ENCODE measurements at places on chromosomes 2 and 18. TPM values are rescaled to one million over a fixed set of nuclear protein-coding genes. Genes with fewer than 3 reads are reported as not detected.

DNA sequence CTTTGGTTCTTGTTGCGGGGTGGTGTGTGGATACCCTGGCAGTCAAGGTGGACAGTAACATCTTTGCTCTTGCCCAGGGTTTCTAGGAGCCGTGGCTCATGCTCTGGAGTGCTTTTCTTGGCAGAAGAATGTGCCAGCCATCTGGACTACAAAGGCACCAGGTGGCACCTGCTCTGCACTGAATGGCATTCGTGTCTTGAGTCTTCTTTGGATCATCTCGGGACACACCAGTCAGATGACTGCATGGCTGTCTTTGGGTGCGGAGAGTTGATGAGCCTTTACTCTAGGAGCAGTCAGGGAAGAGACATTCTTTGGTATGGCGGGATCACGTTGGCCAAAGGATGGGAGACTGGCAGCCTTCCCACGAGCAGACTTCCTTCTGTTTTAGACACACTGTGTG is 104.1 kb upstream of the SEC11C start:
- no peak for DNase-seq

DNA sequence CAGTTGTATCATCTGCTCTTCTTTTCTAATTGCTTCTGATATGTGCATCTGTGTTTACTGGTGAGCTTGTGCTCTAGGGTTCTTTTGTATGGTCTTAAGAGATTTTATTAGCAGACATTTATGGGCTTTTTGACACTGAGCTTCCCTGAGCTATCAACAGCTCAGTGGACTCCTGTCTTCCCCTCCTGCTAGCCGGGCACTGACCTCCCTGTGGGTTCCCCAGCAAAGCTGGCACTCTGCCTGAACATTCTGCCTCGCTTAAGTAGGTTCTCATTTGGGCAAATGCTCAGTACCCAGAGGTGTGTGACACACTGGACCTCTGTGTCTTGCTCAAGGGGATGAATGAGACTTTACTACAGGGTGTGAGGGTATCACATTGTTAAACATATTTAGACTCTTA is 15.8 kb downstream of the TRAF3IP1 start:
- no peak for DNase-seq

GRCh38 chr2:108345951-108346350 is 31.8 kb upstream of the SULT1C4 start:
- DNase-seq: no peak

DNA sequence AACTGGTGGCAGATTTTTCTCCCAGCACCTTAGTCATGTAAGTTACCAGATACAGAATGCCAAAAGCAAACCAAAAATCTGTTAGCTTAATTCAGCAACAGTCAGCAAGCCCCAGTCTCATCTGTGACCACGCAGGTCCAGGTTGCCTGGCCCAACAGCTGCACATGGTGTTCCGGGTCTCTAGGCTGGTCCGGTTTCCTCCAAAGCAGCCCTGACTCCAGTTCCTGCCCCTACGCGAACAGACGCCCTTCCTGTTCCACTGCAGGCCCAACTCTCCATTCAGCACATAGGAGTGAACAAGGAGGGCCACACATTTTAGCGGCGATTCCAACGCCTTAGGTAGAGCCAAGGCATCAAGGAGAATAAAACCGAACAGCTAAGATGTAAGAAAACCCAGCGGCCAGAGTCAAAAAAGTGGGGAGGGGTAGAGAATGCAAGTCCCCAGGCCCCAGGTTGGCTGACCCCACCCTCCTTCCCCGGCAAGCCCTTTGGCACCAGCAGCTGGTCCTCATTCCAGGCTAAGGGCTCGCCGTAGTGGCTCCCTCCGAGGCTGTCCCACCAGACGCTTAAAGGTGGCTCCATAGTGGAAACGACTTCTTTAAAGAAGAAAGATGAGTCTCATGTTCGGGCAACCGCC is 1.5 kb downstream of the STK25 start:
- peak; percentile 57 for DNase-seq

GRCh38 chr2:237276716-237277490 is 137.1 kb downstream of the COL6A3 start:
- DNase-seq: no peak

DNA sequence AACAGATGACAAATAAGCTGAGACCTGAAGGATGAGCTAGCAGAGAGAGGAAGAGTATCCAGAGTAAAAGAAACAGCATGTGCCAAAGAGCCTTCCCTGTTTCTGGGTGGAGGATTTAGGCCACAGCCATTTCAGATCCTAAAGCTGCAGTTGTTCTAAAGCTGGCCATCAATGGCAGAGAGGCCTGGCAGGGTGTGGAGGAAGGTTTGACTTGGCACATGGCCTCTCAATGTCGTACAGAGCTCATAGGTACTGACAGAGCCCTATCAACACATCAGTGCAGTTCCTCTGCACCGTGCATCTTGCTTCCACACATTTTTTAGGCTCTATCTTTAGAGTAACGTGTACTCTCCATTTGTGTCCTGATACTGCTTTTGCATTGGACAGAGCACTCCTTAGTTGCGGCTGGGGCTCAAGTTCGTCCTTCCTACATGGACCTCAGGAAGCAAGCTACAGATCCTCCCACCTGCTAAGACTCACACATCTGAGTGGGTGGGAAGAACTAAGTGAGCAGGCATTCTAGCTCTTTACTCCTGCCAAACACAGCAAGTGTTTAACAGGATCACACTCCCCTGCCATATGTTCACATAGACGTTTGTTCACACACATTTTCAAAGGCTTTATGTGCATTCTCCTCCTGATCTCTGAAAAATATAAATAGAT is 3.0 kb upstream of the CHMP3 start:
- no peak for DNase-seq

- no peak for DNase-seq
Observed at GRCh38 chr2:41321351-41321750, 726.5 kb upstream of the PKDCC start.

GRCh38 chr18:48565105-48565504 is 26.3 kb downstream of the CTIF start:
- no peak for DNase-seq

DNA sequence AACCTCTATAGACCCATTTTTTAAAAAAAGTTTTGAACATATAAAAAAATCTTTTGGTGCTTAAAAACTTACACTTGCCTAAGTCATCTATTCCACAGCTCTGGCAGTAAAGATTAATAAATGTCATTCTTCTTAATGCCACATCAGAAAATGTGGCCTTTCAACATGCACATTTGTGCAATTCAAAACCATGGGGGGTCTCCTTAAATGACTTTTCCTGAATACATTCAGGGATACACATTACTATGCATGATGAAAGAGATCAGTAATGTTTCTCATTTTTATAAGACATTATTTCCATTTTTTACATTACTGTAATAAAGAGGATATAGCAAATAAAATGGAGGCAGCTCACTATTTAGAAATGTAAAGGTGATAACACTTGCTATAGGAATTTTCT is 142.3 kb downstream of the RBM43 start:
- DNase-seq: no peak

- no peak for DNase-seq
Observed at GRCh38 chr2:47486841-47487497, 84.0 kb downstream of the MSH2 start.

- no peak for DNase-seq
Observed at GRCh38 chr2:108182489-108182888, 57.3 kb upstream of the SULT1C3 start.

DNA sequence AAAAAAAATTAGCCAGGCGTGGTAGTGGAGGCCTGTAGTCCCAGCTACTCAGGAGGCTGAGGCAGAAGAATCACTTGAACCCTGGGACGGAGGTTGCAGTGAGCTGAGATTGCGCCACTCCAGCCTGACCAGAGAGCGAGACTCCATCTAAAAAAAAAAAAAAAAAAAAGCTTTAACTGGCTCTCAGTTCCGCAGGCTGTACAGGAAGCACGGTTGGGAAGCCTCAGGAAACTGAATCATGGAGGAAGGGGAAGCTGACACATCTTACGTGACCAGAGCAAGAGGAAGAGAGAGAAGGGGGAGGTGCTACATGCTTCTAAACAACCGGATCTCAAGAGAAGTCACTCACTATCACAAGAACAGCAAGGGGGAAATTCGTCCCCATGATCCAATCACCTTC is 505.6 kb upstream of the SLC8A1 start:
- DNase-seq: no peak

GRCh38 chr2:188798159-188798558 is 176.0 kb upstream of the COL3A1 start:
- no peak for DNase-seq

DNA sequence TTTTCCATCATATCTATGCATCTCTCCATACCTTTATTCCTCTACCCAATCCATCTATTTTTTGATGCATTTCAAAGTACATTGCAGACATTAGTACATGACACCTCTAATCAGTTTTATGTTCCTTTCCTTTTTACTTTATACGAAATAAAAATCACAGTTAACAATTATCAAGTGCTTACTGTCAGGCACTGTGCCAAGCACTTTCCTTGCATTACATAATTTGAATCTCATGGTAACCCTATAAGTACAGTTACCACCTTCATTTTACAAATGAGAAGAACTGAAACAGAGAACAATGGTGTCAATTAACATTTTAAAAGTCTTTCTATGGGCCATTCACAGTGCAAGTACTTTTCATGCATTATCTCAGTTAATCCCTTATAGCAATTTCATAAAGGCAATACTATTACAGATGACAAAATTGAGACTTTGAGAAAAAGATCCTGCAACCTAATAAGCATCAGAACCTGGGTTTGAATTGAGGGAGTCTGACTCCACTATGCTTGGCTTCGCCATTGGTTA is 544.4 kb upstream of the TNP1 start:
- no peak for DNase-seq

DNA sequence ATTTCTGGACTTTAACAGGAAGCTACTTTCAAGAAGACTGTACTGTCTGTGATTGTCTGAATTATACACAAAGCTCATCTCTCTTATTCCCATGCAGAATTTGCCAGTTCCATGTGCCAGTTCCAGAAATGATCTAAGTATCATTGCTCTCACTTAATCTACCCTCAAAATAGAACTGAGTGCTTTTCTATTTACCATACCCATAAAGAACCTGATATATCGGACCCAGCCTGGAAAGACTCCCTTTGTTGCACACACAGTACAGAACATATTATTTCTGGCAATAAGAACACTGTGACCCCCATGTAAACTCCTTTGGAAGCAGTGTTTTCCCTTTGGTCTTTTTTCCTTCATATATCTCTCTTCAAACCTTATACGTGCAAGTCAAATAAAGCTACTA is 102.3 kb upstream of the TTN start:
- no peak for DNase-seq

- no peak for DNase-seq
Observed at GRCh38 chr2:6177811-6178210, 485.6 kb downstream of the SOX11 start.

DNA sequence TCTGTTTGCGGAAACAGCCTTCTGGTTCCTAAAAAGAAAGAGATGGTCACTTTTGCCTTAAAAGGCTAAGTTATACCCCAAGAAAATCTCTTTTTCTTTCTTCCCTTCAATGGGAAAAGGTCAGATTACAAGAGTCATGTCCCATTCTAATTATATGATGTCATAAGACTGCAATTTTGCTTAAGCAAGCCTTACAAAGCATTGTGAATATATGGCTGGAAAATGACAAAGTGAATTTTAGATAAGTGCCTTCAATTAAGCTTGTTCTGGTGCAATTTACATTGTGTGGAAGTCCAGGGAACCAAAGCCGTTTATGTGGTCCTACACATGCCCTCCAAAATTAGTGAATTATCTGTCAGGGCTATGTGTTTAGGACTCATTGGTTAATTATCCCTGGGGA is 7.6 kb upstream of the BMP10 start:
- DNase-seq: peak; percentile 20

The CDKL4 gene
- total RNA-seq: not detected

The ARHGEF4 gene
- 0.07 TPM for total RNA-seq

The MAB21L4 gene
- total RNA-seq: not detected

The IHH gene
- not detected for total RNA-seq

The OR6B2 gene
- total RNA-seq: not detected

The PTGR3 gene
- 23.3 TPM for total RNA-seq

The IL1R2 gene
- total RNA-seq: 1.6 TPM

The SERPINB10 gene
- total RNA-seq: not detected

The CHST9 gene
- not detected for total RNA-seq

The RBM44 gene
- 0.42 TPM for total RNA-seq

The LRP1B gene
- not detected for total RNA-seq

The BOLA3 gene
- total RNA-seq: 103 TPM

The GAREM2 gene
- total RNA-seq: 7.9 TPM
